ENCODE measurements at places on chromosomes 13 and 19. TPM values are rescaled to one million over a fixed set of nuclear protein-coding genes. Genes with fewer than 3 reads are reported as not detected.

Gene FXYD7
- 0.67 TPM for total RNA-seq

GRCh38 chr13:107222597-107222996 is 654.7 kb upstream of the ARGLU1 start:
- DNase-seq = no peak

DNA sequence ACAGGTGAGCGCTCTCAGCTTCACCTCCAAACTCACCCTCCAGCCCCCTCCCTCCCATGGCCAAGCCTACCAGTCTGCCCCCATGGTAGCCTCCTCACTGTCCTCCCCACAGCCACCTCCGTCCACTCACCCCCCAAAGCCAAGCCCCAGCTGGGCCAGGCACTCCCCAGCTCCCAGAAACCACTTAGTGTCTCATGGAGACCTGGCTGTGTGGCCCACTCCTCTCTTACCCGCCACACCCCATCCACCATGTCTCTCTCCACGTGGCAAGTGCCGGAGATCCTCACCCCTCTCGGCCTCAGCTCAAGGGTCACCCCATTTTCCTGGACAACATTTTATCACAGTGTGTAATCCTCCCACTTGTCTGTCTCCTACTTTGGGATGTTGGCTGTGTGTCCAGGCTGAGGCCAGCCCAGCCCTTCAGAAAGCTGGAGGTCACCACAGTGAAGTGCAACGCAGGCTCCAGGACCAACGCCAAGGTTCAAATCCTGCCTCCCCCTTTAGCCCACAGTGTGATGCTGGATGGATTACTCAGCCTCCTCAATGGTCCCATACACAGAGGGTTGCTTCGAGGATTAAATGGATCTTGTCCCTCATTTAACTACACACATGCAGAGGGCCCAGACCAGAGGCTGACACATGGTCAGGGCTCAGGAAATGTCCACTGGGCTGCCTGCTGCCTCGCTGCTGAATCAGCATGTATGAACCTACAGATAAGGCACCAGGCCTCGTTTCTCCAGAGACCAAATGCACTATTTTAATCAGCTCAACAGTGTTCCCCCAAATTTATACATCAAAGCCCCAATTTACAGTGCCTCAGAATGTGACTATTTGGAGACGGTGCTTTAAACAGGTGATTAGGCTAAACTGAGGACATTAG is 71.3 kb downstream of the CEBPG start:
- no peak for DNase-seq

Gene PLPPR3
- 17.6 TPM for total RNA-seq

DNA sequence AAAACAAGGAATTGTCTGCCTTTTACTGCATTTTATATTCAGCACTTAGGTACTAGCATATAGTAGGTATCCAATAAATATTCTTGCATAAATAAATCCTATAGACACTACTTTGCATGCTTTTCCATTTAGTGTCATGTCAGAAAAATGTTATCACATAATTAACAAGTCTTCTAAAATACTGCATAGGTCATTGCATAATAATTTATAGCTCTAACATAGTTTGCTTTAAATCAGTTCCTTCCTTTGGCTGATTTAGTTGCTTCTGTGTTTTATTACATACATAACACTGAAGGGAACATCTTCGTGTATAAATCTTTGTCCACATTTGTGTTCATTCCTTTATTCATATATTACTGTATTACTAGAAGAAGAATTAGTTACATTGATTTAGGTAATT is 36.2 kb downstream of the WASF3 start:
- DNase-seq = no peak

- no peak for DNase-seq
These were observed 98.2 kb upstream of the SCEL start for GRCh38 chr13:77437267-77437666.

Gene FXYD3
- total RNA-seq = not detected

DNA sequence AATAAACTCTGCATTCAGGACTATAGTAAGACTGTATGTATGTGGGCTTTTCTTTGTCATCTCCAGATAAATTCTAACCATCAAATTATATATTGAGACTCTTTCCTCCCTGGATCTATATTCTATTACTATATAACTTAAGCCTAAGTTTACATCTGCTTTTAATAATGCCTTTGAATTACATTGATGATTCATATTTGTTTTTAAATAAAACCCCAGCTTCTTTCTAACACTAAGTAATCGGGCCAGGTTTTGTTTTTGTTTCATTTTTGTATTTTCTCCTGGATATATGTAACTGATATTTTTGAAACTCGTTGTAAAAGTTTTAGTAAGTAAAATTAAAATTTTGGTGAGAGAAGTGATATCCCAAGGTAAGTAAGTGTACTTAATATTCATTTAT is 1599.1 kb downstream of the PCDH9 start:
- no peak for DNase-seq

- DNase-seq = no peak
These were observed 3.7 kb downstream of the ATP13A1 start for GRCh38 chr19:19659646-19660245.

Gene RAX2
- total RNA-seq = not detected
